ENCODE measurements at places on chromosomes 12 and 14. TPM values are rescaled to one million over a fixed set of nuclear protein-coding genes. Genes with fewer than 3 reads are reported as not detected.
A peak's percentile ranks its signal among the peaks of the same experiment; 100 is the strongest.

DNA sequence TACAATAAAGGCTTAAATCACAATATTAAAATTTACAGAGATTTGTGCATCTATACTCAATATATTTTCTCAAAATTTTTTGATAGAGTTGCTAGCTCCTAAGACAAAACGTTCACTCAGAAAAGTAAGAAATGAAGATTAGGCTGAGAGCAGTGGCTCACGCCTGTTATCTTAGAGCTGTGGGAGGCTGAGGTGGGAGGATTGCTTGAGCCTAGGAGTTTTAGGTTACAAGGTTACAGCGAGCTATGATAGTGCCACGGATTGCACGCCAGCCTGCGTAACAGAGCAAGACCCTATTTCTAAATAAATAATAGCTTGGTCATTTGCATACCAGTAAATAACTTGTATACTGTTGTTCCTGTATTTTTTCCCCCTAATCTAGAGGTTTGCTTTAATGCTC, 35.0 kb upstream of the CFL2 start:
- no peak for DNase-seq

Gene HOXC6
- not detected for total RNA-seq

DNA sequence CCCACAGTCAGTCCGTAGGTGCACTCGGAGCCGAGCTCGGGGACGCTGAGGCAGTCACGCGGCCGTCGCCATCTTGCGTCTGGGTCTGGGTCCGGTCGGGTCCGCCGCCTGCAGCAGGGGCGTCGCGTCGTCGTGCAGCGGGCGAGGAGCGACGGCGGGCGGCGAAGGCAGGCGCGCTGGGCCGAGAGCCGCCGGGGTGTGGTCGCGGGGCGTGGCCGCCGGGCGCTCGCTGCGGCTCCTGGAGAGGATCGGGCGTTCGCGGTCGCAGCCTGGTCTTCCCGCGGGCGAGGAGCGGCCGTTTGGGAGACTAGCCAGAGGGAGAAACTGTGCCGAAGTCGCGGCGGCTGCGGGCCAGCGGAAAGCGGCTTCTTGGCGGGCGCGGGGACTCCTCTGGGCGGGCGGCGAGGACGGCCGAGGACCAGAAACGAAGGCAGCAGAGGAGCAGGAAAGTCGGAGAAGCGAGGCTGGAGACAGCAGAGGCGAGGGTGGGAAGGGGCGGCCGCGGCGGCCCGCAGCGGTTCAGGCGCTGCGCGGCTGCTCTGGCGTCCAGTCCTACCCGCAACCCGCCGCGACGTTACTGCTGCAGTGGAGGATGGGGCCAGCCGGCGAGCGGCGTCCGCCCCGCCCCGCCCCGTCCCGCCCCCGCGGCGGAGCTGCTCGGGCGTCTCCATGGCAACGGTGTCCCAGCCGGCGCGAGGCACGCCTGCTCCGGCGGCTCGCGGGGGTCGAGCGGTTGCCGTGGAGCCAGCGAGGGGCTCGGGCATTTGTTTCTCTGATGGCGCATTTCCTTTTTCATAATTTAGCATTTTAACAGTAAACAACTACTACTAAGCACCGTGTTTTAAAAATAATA, at the start of gene PNMA1:
PNMA1 (minus strand) TSS at position 582 of the 853 bp plus-strand sequence. CDS start 745 bp downstream, outside the sequence.
- peak; percentile 84 for DNase-seq

DNA sequence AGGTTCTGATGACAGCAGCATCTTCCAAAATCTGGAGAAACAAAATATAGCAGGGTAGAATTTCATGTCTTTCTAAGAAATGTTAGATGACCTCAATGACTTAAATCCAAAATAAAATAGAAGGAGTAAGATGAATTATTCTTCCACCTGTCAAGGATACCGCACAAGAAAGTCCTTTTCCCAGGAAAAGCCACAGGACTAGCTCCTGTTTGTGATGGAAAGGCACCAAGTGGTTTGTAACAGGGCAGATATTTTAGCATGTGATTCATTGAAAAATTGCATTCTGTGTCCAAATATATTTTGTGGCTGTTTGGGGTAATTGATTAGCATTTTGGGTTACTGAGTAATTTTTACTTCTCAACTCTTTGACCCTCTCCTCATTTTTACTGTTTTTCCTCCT, 2.7 kb downstream of the CD163L1 start:
- DNase-seq = no peak

GRCh38 chr12:98752726-98753125, 107.6 kb downstream of the APAF1 start:
- no peak for DNase-seq

DNA sequence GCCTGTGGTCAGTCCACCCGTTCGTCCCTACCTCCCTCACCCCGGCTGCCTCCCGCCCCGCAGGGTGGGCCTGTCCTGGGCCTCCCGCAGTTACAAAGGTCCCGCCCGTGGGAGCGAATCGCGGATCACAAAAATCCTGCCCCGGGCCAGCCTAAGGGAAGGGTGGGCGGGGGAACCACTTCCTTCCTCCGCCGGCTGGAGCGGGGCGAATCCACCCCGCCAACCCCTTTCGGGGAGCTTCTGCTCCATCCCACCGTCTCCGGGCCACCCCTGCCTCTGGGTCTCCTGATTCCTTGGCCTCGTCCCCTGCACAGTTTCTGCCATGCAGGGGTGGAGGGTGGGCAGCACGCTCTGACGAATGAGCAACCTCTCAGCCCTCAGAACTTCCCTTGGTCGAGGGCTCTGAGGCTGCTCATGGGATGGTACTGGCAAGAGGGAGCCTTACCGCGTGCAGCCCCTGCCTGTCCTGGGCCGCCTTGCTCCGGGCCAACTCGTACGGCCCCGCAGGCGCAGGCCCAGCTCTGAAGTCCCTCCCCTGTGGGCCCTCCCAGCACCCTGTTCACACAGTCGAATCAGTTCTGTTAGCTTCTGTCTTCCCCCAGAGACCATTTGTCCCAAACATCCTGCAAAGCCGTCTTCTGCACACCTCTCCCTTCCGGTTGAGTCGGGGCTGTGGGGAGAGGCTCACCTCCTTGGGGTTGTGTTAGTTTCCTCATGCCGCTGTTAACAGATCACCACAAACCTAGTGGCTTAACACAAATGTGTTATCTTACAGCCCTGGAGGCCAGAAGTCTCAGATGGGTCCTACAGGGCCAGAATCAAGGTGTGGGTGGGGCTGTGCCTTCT, 589 bp upstream of the HVCN1 start:
- peak; percentile 24 for DNase-seq

DNA sequence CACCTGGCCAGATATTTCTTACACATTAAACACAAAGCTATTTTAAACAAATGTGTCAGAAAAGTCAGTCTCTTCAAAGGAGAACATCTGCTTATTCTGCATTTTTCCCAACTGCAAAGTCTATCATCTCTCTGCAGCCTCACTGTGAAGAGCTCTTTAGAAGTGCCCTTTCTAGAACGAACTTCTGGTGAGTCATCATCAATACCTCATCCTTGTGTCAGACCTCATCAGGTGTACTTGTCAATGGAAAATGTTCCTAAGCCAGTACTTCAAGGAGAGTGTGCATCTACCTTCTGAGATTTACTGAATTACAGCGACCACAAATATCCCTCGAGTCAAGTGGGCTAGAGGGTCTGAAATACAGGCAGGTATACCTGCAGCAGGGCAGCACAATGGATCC, 457.3 kb downstream of the LRIG3 start:
- no peak for DNase-seq

Gene ASB2
- total RNA-seq = 1.5 TPM

Gene ATF7IP
- 174 TPM for total RNA-seq

DNA sequence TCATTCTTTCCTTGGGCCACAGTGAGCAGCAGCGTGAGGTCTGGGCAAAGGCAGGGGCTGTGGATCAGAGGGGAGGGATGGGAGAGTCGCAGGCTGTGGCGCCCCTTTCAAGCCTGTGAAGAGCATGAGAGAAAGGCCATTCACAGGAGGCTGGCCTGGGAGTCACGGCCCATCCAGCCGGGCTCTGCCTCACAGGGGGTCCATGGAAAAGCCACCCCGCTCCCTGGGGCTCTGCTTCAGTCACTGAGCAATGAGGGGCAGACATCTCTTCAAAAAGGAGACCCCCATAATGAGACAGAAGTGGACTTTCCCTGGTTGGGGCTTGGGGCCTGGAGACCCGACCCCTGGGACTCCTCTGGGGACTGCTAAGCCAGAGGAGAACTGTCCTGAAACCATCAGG, 117.0 kb upstream of the GSC start:
- no peak for DNase-seq

- DNase-seq = no peak
Measured at GRCh38 chr12:99024191-99024590, 379.1 kb downstream of the APAF1 start.

- no peak for DNase-seq
Measured at GRCh38 chr12:119666900-119667576, 895 bp upstream of the PRKAB1 start.

GRCh38 chr12:47725893-47726292, 603 bp upstream of the ENDOU start:
- DNase-seq = no peak

DNA sequence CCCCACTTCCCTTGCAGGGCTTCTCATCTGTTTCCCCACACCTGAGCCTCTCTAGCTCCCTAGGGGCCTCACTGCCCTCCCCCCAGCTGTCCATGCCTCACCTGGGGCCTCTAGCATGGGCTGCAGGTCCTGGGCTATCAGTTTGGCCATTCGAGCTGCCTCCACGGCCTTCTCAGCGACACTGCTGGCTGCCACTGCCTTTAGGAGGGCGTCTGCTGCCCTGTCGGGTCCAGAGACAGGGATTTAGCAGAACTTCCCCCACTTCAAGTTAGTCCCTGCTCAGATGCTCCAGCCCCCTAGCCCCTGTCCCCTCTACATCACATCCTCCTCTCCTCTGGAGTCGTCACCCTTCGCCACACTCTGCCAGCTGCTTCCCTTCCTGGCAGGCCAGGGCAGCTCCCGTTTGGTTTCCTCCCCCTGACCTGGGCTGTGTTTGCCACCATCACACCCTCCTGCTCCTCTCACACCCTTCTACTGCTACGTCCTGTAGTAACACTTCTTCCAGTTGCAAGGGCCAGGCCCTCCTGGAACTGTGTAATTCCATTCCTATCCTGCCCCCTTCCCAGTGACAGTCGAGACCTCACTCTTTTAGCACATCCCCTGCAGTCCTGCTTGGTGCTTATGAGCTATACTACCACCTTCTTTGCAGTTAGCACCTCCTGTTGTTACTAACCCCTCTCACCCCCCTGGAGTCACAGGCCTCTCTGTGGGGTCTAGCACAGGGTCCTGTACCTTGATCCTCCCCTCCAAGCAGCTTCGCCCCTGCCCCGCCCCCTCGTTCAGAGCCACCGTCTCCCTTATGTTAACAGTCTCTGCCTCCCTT, 4.3 kb upstream of the AP1G2 start:
- no peak for DNase-seq

DNA sequence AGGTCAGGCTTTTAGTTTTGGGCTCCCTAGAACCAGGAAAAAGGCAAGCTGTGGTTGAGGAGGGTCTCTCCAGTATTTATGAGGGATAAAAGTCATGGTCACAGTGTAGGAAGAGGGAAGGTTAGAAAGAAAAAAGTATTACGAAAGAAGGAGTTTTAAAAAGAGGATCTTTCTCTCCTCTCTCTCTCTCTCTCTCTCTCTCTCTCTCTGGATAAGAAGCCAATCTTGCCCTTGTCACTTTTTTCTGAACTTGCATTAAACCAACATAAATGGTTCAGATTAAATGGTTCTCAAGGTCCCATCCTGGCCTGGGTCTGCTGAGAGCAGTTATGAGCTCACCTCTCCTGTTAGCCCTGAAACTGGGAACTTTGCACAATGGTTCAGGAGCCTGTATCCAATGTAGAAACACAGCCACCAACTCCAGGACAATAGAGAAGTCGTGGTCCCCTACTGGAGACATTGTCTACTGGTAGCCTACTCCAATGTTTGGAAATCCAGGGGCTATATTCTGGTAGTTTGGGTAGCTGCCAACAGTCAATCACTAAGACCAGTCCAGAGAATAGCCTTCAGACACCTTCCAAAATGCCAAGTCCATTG, 131.9 kb downstream of the DAD1 start:
- no peak for DNase-seq

Gene CNPY2
- 79.9 TPM for total RNA-seq
